ENCODE measurements at places on chromosomes 11 and 22. TPM values are rescaled to one million over a fixed set of nuclear protein-coding genes. Genes with fewer than 3 reads are reported as not detected.
A peak's percentile ranks its signal among the peaks of the same experiment; 100 is the strongest.

LRRC56 gene
- 1.9 TPM for total RNA-seq

OR8K5 gene
- not detected for total RNA-seq

HTR3B gene
- total RNA-seq = not detected

ZNRD2 gene
- total RNA-seq = 67.3 TPM

LRRC74B gene
- not detected for total RNA-seq

LRRC10B gene
- total RNA-seq = not detected

GRCh38 chr11:75656044-75656727 lies 12.7 kb downstream of the MAP6 start:
- no peak for DNase-seq

GRCh38 chr11:121038648-121039409 lies 14.9 kb downstream of the TBCEL start:
- DNase-seq = no peak

DNA sequence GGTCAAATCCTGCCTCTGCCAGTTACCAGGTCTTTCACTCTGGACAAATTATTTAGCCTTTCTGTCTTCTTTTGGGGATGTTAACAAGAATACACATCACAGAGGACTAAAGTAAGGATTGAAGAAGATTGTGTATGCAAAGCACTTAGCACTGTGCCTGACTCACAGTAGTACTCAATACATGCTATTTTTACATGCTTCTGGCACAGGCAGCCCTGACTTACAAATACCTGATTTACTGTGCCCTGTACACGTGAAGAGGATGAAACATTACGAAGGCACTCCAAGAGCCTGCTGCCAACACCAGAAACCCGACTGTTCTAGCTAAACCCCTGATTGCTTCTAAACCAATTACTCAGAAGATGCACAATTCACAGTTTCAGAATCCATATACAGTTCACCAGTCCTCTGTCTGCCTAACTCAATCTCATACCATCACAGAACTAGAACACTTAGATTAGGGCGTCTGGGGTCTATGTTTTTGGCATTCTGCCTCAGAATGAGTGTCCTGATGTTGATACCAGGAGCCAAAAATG lies 300.9 kb upstream of the DDI1 start:
- DNase-seq = no peak

DNA sequence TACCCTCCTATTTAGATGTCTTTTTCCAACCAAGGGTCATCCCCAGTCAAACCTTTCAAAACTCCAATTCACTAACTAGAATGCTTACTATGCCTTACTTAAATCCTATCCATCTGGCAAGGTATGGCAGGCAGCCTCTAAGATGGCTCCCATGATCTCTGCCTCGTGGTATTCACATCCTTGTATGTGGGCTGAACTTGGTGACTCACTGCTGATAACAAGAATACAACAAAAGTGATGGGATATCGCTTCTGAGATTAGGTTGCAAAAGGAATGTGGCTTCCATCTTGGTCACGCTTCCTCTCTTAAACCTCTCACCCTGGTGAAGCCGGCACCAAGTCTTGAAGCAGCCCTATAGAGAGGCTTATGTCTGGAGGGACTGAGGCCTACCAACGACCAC lies 29.6 kb upstream of the UPB1 start:
- DNase-seq = peak; percentile 23

DNA sequence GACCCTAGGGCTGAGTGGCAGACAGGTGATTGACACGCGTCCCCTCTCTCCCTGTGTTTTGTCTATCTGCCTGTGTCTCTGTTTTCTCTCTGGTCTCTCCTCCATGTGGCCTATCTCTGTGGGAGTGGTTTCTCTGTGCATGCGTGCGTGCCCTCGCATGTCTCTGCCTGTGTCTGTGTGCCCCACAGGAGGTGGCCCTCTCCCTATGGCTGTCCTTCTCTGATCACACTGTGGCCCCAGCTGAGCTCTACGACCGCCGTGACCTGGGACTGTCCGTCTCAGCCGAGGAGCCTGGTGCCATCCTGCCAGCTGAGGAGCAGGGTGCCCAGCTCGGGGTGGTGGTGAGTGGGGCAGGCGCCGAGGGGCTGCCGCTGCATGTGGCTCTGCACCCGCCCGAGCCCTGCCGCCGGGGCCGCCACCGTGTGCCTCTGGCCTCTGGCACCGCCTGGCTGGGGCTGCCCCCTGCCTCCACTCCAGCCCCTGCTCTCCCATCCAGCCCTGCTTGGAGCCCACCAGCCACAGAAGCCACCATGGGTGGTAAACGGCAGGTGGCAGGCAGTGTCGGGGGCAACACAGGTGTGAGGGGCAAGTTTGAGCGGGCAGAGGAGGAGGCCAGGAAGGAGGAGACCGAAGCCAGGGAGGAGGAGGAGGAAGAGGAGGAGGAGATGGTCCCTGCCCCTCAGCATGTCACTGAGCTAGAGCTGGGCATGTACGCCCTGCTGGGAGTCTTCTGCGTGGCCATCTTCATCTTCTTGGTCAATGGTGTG lies 11.6 kb downstream of the TMEM132A start:
- no peak for DNase-seq

GRCh38 chr11:73297702-73298101 lies 10.4 kb upstream of the ARHGEF17 start:
- no peak for DNase-seq
